ENCODE measurements at places on chromosomes 12 and 14.
A peak's percentile ranks its signal among the peaks of the same experiment; 100 is the strongest.

GRCh38 chr12:15265875-15266274 lies 44.7 kb upstream of the RERG start:
- no peak for DNase-seq

DNA sequence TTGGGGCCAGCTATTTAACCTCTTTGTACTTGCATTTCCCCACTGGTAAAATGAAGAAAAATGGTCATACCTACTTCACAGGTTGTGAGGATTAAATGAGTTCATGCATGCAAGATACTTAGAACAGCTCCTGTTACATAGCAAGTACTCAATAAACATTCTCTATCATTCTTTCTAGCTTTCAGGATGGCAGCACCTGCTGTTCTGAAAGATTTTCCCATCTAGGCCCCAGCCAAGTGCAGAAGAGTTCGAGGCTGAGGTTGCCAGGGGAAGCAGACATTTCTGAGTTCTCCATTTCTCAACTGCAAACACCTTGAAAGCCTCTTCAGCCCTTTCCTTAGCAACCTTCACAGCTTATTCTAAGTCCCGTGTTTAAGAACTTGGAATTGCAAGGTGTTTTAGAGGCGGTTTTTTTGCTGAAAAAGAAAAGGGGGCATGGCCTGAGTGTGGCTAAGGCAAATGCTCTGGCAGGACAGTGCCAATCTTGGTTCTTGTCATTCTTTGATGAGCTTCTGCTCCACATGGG lies 73.0 kb upstream of the PRMT8 start:
- no peak for DNase-seq

- DNase-seq = no peak
Observed at GRCh38 chr12:93536766-93537488, 35.5 kb upstream of the SOCS2 start.

DNA sequence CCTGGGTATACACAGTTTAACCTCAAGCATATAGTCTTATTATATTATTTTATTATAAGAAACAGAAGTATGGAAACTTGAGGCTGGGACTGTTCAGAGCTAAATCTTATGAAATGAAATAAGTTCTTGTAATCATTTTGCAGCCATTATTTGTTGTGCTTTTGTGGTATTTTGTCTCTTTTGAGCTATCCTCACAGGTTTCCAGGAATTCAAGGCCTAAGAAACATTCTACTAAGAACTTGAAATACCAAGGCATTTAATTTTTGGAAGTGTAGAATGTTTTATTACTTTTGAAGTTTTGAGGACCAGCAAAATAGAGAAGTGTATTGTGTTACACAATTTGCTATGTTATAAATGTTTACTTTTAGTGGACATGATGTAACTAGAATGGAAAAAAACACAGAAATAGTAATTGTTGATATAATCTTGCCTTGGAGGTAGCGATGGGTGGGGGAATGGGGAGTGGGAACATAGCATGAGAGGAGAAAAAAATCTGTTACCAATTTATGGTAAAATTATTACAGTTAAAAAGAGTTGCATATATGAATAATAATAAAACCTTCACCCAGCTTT lies 81.7 kb downstream of the CRADD start:
- no peak for DNase-seq

- DNase-seq = no peak
Observed at GRCh38 chr14:75070383-75070782, 942 bp downstream of the ZC2HC1C start.

- DNase-seq = no peak
Observed at GRCh38 chr12:113039911-113040445, 16.6 kb upstream of the DTX1 start.

DNA sequence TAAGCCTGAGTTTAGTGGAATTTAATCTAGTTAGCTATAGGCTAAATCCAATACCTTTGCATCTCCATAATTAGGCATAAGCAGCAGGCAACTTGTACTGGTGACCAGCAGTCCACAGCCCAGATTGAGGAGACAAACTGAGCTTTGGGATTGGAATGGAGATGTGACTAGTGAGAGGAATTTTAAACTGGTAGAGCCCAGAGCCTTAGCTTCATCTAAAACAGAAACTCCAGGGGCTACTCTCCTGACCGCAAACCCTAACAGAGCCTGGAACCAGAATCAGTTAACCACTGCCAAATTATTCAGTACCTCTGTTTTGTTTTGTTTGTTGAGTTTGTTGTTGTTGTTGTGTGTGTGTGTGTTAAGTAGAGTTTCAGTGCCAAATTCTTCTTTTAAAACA lies 53.2 kb downstream of the TSPAN19 start:
- no peak for DNase-seq

GRCh38 chr14:94367347-94368242 lies 20.8 kb downstream of the SERPINA1 start:
- DNase-seq = no peak

- no peak for DNase-seq
Observed at GRCh38 chr12:4107911-4108697, 165.5 kb upstream of the CCND2 start.

DNA sequence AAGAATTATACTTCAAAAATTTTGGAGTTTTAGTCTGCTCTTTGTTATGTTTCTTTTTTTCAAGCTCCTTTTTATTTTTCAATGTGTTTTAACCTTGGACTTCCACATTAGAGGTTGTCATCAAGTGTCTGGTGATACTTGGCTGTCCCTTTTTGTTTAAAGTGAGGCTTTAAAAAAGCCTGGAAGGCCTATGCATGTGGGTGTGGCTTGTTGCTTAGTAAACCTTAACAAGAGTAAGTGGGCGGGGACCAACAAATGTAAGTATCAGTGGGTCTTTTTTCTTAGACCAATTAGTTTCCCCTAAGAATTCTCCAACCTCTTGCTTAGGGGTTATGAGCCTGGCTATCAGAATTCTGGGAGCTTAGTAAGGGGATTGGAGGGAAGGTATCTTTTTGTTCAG lies 26.4 kb downstream of the HCFC2 start:
- DNase-seq = no peak

DNA sequence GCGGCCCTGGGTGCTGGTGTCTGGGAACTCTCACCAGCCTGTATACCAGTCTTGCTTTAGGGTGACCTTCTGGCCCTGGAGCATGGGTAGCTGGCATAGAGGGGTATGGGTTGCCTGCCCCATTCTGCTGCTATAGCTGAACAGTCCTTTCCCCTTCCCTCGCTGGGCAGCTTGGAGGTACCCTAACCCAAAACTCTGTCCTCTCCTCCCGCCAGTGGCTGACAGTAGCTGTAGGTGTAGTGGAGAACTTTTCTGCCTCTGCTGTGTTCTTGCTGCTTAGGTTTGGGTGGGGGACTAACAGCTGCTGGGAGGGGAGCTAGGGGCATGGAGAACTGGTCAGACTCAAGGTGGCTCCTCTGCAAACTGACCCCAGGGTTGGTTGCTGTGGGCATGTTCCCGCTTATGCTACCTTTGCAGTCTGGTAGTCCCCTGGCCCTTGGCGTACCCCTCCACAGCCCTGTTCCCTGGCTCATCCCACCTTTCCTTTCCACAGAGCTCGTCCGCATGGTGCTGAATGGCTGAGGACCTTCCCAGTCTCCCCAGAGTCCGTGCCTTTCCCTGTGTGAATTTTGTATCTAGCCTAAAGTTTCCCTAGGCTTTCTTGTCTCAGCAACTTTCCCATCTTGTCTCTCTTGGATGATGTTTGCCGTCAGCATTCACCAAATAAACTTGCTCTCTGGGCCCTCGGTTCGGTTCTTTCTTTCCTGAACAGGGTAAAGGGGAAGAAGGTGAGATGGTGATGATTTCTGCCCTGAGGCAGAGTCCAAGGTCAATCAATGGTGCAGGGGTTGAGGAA lies 2.9 kb downstream of the MYL6 start:
- DNase-seq = no peak

DNA sequence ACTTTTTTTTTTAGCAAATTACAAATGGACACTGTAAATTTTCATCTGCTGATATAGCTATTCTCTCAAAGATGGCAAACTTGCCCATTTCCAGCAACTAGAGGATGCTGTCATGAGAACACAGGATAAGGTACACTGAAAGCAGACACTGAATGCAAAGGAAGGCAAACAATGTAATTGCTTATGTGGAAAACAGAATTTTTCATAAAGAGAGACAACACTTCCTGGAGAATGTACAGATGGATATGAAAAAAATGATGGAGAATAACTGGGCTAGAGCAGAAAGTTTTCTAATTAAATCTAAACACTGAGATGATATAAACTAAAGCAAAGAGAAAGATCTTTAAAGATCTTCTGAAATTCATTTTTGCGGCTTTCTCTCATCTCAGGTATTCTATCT lies 581 bp downstream of the CD69 start:
- DNase-seq = no peak

GRCh38 chr12:91574391-91574790 lies 391.8 kb upstream of the DCN start:
- no peak for DNase-seq

- DNase-seq = no peak
Observed at GRCh38 chr12:85237327-85237726, 42.7 kb upstream of the ALX1 start.

GRCh38 chr12:64616201-64616600 lies 5.9 kb downstream of the RASSF3 start:
- DNase-seq = no peak

- no peak for DNase-seq
Observed at GRCh38 chr12:105106621-105107020, 910 bp upstream of the WASHC4 start.

DNA sequence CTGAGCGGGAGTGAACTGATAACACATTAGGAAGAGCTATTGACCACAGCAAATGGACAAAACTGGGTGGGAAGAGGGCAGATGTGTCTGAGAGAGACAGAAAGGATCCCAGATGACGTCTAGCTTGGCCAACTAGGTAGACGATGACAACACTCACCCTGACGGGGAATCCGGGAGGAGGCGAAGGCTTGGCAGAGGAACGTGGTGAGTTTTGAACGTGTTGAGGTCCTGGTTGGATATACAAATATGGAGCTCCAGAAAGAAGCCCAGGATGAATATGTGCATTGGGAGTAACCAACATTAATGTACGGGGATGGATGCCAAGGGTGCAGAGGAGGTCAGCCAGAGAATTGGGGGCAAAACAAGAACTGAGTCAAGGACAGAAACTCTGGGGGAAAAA lies 60.7 kb downstream of the DPF3 start:
- no peak for DNase-seq

- peak; percentile 33 for DNase-seq
Observed at GRCh38 chr14:59583755-59584154, 7.1 kb upstream of the CCDC175 start.

DNA sequence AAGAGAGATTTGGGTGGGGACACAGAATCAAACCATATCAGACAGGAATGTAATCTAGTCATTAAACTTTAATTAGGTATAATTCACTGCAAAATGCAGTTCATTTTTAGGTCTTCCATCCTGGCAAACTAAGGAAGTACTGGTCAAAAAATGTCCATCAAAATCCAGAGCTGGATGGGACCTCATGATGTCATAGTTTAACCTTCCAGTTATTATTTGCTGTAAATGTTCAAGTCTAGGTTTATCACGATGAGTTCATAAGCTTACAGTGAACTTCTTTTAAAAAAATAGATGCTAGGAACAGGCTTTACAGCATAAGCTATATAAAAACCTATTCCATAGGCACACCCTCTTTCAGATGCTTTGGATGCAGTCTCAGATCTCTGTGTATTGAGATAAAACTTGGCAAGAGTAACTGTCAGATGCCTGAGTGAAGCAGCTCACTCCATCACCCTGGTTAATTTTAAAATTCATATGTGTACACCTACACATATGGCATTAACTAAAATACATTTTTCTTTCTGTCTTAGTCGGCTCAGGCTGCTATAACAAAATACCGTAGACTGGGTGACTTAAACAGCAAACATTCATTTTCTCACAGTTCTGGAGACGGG lies 7.9 kb downstream of the SSPN start:
- no peak for DNase-seq

- DNase-seq = no peak
Observed at GRCh38 chr12:113097716-113098440, 37.7 kb downstream of the RASAL1 start.

DNA sequence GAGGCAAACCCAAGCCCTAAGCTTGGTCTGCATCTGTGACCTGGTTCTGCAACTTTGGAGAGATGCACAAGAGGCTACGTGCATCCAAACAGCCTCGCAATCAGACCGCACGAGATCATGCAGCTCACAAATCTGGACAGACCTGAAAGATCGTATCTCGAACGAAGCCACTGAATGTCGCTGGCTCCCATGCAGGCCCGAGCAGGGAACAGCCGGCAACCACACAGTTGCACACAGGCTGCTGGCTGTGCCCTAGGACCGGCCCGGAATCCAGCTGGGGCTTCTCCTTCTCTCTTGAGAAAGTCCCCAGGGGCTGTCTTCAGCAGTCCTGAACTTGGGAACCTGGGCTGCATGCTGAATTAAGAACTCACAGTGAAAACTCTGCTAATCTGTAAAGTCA lies 27.9 kb downstream of the WNT5B start:
- DNase-seq = no peak

DNA sequence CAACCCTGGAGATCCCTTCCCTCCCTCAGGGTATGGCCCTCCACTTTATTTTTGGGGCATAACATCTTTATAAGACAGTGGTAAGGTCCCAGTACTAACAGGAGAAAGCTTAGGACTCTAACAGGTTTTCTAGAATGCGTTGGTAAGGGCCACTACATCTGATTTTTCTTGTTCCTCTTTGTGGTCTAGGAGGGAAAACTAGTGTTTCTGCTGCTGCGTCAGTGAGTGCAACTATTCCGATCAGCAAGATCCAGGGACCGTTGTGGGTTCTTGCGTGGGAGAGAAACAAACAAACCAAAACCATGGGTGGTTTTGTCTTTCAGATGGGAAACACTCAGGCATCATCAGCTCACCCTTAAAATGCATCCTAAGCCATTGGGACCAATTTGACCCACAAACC lies 123.6 kb upstream of the SLC16A7 start:
- DNase-seq = no peak

DNA sequence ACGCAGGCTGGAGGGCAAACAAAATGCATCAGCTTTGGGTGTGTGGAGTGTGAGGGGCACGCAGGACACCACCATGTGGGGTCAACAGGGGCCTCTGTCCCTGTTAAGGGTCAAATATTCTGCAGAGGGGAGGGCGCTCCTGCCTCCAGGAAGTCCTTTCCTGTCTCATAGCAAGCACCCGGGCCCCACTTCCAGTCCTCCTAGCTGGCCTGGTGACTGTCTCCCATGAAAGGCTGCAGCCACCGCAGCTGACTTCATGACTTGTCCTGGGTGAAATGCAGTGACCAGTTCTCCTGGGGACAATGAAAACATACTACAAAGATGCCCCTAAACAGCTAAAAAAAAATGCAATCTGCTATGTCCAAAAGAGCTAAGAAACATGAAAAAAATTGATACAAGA lies 53.6 kb downstream of the LGMN start:
- DNase-seq = no peak

DNA sequence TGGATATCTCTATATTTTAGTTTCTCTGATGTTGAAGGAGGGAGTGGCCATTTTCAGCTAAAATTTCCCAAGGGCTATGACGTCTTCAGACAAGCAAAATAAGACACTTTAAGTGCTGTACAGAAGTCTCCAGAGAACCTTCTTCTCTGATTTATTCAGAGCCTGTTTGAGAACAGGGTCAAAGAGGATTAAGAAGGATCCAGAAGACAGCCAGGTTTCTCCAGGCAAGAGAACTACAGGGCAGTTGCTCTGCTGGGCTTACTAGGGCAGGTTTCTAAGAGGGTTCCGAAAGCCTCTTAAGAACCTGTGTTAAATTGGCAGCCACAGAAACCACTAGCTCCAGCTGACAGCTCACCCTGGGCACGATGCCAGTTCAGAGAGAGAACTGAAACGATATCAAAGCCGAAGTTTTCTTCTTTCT lies 1.2 kb downstream of the MGP start:
- DNase-seq = no peak

GRCh38 chr14:35708062-35708461 lies 101.0 kb downstream of the RALGAPA1 start:
- DNase-seq = no peak

Data from HEK293T (cell line).